ENCODE measurements at places on chromosomes 12 and 14.
A peak's percentile ranks its signal among the peaks of the same experiment; 100 is the strongest.

GRCh38 chr12:3527181-3527580 lies 36.2 kb downstream of the PRMT8 start:
- no peak for DNase-seq

GRCh38 chr14:54787261-54787660 lies 115.4 kb downstream of the GCH1 start:
- peak; percentile 74 for DNase-seq

DNA sequence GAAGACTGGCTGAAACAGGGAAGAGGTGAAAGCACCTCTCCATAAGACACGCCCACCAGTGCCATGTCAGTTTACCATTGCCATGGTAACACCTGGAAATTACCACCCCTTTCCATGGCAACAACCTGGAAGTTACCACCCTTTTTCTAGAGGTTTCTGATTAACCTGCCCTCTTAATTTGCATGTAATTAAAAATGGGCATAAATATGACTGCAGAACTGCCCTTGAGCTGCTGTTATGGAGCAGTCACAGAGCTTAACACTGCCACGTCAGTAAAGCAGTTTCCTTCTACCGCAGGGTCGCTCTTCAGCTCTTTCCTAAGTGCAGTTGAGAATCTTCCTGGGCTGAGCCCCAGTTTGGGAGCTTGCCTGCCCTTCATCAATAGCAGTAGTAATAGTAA lies 55.2 kb downstream of the RASSF3 start:
- DNase-seq, result peak; percentile 90

DNA sequence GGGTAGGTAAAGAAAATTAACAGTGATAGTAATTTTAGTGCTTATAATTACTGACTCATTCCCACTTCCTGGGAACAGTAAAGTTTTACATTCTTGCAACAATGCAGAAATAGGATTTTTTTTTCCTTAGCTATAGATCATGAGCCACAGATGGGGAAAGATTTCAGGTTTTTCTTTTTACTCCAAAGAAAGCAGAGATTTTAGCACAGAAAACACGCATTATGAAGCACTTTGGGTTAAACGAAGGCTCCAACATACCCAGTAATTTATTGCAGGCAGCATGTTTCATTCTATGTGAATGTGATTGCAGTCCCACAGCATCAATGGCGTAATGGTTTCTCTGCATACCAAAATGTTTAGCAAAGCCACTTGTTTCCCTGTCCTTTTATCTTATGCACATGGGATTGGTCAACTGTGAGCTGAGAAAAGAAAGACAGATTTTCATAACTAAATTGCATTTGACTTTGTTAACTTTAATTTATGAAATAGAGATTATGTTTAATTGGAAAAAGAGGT lies 124.6 kb upstream of the E2F7 start:
- DNase-seq, result no peak

DNA sequence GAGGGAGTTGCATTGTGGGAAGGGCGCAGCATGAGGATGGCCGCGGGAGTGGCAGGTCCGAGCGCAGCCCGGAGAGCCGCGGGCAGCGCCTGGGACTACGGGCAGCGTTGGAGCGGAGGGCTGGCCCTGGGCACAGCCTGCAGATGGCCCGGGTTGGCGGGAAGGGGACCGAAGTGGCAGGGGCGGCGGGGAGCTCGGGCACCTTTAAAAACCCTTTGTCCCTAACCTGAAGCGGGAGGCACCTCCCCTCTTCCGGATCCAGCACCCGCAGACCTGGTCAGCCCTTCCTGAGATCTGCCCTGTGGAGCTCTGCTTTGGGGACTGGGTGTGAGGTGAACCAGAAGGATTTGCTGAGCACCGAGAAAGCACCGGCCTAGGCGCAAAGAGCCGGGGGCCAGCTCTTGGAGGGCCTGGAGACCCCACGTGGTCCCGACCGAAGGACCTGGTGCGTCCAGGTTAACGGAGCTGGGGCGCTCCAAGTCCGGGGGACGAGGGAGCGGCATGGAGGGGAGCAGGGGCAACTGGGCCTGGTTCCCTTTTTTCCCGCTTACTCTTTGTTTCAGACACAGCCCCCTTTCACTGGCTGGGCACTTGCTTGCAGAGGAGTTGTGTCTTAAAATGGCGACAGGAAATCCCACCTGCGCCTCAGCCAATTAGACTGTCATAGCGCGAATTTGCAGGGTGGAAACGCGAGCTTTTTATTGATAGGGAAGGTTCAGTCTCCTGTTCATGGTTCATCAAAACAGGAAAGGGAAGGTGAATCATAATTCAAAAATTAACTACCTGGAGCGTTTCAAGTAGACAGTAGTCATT lies 792 bp upstream of the SLC38A1 start:
- peak; percentile 65 for DNase-seq

- no peak for DNase-seq
These were observed 3.6 kb downstream of the SLC2A14 start for GRCh38 chr12:7869137-7869536.

- peak; percentile 60 for DNase-seq
These were observed 99.9 kb downstream of the PHETA1 start for GRCh38 chr12:111268738-111269572.

GRCh38 chr14:96783043-96783914 lies 13.9 kb upstream of the VRK1 start:
- DNase-seq, result no peak

DNA sequence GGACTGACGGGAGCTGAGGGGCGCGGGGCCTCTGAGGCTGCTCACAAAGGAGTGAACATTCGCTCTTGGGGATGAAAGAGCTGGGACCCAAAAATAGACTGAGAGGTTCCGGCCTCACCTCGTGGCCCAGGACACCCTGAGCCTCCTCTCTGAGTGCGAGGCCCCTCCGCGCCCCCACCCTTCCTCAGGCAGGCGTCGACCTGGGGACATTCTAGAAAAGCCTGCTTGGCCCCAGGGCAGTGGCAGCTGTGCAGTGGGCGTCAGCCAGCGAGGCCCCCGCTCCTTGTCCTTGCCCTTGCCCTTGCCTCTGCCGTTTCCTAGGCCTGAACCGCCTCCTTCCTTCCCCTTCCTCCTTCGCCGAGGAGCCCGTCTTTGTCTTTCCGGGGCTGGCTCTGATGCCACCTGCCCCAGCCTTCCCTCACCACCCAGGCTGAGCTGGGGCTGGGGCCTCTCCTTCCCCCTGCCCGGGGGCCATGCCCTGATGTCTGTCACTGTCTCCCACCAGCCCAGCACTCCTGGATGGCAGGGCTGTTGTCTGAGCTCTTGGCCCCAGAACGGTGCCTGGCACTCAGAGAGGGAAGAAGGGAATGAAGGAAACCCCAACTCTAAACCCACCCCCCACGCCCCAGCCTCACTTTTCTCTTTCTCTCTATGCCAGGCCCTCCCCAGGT lies 208.2 kb upstream of the RTL1 start:
- DNase-seq, result no peak

GRCh38 chr14:89667983-89668382 lies 250.9 kb upstream of the FOXN3 start:
- DNase-seq, result no peak

- no peak for DNase-seq
These were observed 84.6 kb upstream of the NAV3 start for GRCh38 chr12:77746096-77746495.

DNA sequence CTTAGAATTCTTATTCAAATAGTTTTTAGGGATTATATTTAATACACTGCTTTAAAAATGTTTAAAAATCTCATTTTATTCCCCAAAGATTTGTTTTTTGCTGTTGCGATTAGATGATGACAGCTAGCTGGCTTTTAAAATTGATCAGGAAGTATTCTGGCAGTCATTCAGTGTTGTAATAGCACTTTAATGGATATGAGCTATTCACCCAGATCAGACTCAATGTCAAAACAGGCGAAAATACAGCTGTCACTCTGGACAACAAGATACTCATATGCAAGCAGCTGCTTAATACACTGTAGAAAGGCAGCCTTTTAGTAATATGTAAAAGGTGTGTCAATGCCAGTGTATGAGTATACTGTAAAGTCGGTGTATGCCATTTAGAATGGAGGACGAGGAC lies 91.7 kb downstream of the NPAS3 start:
- no peak for DNase-seq

Data from Karpas-422 (cell line).